Memory B cell (primary cell): ENCODE measurements at places on chromosomes 5 and 9.

DNA sequence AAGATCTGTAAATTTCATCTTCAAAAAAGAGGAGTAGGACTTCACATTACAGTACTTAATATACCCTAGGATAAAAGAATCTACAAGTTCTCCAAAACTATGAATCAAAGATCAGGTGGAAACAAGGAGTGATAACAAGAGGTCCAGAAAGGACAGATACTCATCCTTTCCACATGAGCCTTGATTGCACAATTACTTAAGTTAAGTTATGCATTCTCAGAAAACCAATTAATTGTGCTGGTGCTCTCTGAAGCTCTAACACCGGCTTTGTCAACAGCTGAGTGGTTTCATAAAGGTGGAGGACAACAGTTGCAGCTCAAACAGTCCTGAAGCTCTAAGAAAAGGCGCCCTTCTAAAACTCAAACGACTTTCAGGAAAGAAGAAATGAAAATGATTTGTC, 251.9 kb downstream of the BNC2 start:
- no peak for DNase-seq

GRCh38 chr9:96008502-96009222, 133.2 kb downstream of the ERCC6L2 start:
- no peak for DNase-seq

DNA sequence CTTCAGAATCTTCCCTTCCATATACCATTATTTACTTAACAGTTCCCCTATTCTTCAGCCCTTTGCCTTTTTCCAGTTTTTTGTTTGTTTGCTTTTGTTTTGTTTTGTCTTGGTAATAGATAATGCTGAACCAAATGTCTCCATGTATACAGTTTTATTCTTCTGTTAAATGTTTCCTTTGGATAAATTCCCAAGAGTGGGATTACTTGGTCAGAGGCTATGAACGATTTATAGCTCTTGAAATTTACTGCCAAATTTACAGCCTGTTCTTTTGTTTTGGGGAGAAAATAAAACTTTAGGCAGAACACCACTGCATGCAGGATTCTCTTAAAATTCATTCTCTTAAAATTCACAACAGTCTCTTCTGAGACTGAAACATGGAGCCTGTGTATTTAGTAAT, 38.6 kb downstream of the NR4A3 start:
- DNase-seq, result no peak

DNA sequence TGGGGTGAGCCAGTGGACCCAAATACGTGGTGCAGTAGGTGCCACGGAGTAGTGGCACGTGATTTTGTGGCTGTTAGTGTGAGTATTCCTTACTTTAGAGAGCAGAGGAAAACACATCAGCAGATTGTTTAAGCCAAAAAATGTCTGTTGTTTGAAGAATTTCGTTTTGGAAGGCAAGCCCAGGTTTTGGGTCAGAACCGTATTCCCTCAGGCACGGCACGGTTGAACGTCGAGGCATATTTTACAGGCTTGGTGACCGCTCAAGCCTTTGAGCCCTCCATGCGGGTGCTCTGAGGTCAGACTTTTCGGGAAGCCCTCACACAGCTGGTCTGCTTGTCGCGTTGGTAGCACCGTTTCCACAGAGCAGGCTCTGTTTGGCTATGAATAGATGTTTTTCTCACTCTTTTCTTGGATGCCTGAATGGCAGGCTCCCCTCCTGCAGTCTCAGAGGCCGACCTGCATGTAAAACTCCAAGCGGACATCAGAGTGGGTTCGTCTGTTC, 27.2 kb downstream of the NEK6 start:
- no peak for DNase-seq

DNA sequence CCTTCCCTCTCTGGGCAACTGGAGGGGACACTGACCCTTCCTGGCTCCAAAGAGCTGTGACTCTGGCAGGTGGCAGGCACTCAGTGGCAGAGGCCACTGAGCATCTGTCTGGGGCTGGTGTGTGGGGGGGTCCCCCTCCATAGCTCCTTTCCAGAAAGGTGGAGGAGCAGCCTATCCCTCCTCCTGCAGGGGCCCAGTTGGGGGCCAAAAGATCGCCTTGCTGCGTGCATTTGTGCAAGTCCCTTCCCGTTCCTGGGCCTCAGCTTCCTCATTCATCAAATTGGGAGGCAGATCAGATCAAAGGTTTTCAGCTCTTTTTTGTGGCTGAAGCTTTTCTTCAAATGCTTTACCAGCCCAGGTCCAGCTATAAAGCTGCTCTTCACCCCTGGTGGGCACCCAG, 77.7 kb downstream of the NTNG2 start:
- DNase-seq, result no peak
